ENCODE measurements at places on chromosomes 2 and 18.

- DNase-seq, result no peak
Measured at GRCh38 chr2:214465363-214466146, 54.7 kb downstream of the VWC2L start.

DNA sequence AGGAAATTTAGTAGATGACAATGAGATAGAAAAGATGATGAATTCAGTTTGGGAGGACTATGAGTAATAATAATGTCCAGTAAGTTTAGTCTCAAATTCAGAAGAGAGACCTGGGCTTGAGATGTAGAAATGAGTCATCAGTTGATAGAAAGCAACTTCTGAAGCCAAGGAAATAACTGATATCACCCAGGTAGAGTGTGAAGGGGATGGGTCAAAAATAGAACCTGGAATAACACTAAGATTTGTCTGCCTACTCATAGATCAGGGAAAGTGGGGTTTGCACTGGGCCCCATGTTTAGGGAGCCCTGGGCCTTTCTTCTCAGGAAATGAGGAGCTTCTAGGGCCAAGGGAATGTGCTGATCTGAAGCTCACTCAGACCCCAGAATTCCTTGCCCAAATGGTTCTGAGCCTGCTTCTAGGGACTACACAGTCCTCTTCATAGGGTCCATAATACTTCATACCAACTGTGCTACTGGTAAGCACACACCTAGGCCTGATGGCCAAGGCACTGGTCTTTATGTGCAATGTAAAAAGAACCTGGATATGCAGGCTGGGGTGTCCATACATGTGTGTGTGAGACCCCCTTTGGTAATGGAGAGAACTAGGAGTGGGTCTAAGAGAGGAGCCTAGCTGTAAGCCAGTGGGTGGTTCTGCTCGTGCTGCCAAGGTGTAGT lies 141.2 kb downstream of the IKZF2 start:
- DNase-seq, result no peak

GRCh38 chr2:150438041-150438440 lies 49.4 kb downstream of the RND3 start:
- no peak for DNase-seq

DNA sequence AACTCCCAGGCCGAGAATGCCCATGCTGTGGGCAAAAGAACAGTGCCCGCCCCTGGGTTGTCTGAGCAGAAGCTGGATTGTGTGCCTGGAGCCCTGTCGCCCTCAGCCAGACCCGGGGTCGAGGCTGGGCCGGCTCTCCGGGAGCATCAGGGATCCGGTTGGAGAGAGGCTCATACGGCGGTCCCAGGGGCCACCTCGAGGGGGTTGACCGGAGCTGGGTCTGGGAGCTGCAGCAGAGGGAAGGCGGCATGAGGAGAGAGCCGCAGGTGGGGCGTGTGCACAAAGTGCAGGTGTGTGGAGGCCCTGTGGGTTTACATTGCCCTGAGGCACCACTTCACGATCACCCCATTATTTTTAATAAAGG lies 39.5 kb downstream of the MBP start:
- no peak for DNase-seq

- no peak for DNase-seq
Measured at GRCh38 chr2:45712570-45712969, 61.1 kb downstream of the PRKCE start.

DNA sequence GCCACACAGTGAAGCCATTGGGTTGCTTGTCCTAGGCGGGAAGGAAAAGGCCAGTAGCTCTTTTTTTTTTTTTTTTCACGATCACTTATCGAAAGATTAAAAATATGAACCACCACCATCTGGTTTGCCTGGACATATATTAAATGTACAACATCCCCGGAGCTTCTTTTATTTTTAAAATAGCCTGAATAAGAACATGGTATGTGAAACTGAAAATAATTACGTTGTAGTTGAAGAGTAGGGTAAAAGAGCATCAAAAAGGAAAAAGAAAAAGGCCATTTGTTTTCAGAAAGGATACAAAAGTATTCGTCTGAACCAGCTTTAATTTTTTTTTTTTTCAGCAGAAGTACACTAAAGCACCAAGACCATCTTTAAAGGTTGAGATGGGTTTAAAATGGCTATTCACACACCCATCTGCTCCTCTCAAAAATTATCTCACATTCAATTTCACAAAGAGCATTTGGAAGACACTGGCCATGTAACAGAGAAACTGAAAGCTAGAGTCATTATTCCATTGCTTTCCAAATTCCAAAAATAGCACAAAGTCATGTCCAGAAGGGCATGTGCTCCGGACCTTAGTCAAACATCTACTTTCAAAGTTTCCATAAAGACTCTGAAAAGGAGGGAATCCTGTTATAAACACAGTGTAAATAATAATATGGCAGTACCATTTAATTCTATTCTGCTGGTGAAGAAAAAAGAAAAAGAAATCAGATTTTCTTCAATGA lies 82.9 kb downstream of the SCN3A start:
- no peak for DNase-seq

DNA sequence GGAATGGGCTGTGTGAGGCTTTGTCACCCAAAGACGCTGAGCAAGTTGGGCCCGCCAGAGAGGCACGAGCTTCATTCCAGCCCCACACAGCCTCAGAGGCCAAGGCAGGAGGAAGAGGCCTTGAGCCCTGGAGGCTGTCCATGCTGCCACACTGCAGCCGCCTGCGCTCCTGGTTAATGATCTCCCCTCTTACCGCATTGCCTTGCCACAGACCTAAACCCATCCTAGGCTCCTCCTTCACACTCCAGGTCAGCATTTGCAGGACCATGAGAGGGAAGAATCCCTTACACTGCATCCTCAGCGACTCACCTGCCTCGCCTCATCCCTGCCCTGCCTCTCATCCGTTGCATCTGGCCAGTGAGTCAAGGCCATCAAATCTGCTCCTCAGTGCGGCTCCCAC lies 24.6 kb downstream of the KIF3C start:
- no peak for DNase-seq

GRCh38 chr2:137020452-137021196 lies 255.3 kb downstream of the THSD7B start:
- no peak for DNase-seq

- DNase-seq, result no peak
Measured at GRCh38 chr2:174218773-174219172, 29.6 kb downstream of the OLA1 start.

GRCh38 chr2:60549928-60550177 lies 3.6 kb downstream of the BCL11A start:
- DNase-seq, result no peak

DNA sequence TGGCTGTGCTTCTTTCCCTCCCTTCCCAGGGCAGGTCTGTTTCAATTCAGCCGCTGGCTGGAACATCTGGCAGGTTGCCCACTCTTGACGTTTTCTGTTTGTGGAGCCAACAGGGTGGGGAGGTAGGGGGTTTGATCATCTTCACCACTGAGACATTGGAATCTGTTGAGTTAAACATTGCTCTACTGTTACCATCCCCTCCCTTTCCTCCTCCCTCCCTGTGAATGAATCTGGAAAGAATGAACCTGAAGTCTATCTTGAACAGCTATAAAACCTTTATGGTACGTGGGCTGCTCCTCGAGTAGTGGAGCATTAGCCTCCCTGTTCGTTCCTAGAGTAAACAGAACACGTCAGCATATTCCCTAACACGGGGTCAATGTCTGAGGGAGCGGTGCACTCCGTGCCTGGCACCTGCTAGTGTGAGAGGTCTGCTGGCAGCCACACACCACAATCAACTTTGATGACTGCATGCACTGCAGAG lies 249.9 kb upstream of the RBBP8 start:
- no peak for DNase-seq

GRCh38 chr2:201622306-201622970 lies 20.9 kb downstream of the TMEM237 start:
- DNase-seq, result no peak

- no peak for DNase-seq
Measured at GRCh38 chr2:229701716-229702115, 12.6 kb downstream of the DNER start.

DNA sequence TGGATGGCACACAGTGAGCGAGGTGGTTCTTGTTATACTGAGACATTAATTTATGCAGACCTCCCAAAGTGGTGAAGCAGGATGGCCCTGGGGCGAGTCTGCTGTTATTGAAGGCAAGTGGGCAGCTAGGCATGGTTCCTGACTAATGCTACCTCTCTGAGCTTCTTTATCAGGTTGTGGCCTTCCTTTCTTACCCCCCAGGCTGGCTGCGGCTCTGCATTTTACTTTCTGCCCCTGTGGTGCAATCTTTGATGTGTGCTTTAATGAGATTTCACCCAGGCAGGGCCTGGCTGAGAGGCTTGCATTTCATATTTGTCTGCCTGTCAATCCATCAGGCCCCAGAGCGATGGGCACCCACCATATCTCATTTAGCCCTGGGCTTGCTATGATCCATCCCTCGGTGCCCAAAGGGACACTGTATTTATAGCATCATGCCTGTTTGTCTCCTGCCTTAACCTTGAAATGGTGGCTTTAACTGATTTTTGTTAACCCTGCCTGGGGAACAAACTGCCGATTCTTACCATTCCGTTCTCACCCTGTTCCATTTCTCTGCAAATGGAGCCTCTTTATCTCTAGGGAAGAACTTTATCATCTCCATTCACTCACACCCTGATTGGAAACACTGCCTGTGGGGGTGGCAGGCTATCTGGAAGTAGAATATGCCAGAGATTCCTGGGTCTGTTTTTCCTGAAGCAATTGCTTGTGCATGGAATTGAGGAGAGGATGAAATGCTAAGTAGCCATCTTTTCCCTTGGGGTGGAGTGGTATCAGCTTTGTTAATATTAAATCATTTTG lies 316.2 kb upstream of the THSD7B start:
- no peak for DNase-seq

DNA sequence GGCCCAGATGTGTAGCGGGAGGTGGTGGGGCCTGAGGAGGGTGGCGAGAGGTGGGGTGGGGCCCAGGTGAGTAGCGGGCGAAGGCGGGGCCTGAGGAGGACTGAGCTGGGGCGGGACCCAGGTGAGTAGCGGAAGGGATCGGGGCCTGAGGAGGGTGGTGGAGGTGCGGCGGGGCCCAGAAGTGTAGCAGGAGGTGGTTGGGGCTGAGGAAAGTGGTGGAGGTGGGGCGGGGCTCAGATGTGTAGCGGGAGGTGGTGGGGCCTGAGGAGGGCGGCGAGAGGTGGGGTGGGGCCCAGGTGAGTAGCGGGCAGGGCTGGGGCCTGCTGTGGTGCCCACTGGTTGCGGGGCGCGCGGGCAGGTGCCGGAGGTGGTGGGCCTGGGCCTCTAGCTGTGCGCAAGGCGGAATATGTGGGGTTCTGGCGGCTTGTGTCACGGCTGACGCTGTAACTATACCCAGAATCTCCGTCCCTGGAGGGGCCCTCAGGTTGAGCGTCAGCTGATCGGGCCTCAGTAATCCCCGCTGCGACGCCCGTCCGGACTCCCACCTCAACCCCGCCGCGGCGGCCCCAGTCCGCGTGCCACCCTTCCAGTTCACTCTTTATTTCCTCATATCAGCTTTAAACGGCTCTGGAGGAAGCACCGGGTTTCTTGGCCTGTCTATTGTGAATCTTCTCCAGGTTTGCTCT lies 866 bp upstream of the SF3B6 start:
- no peak for DNase-seq

GRCh38 chr2:209771474-209772289 lies at the start of gene UNC80:
Gene UNC80, plus strand, starts transcription at chr2:209771832. Its CDS starts 241 bp downstream, at chr2:209772073.
- DNase-seq, result no peak

GRCh38 chr18:58697146-58697545 lies 25.9 kb downstream of the MALT1 start:
- no peak for DNase-seq

DNA sequence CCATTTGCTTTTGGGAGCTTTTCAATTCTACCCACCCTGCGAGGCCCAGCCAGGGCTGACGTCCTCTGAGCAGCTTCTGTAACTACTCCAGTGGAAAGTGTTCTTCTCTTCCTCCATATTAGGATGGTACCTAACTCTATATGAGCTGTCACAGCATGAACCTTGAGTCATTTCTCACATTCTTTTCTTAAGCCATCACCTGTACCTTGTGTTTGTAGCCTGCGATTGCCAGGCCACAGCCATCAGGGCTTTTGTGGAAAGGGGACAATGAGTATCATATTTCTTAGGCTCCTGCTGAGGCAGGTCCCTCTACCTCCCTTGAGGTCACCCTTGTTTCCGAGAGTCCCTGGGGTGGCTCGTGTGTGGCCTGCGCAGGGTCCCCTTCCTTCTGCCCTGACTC lies 144.5 kb upstream of the DLX2 start:
- no peak for DNase-seq

- no peak for DNase-seq
Measured at GRCh38 chr2:122255924-122256323, 500.5 kb downstream of the TSN start.

- no peak for DNase-seq
Measured at GRCh38 chr2:219423652-219424377, 5.6 kb downstream of the DES start.

DNA sequence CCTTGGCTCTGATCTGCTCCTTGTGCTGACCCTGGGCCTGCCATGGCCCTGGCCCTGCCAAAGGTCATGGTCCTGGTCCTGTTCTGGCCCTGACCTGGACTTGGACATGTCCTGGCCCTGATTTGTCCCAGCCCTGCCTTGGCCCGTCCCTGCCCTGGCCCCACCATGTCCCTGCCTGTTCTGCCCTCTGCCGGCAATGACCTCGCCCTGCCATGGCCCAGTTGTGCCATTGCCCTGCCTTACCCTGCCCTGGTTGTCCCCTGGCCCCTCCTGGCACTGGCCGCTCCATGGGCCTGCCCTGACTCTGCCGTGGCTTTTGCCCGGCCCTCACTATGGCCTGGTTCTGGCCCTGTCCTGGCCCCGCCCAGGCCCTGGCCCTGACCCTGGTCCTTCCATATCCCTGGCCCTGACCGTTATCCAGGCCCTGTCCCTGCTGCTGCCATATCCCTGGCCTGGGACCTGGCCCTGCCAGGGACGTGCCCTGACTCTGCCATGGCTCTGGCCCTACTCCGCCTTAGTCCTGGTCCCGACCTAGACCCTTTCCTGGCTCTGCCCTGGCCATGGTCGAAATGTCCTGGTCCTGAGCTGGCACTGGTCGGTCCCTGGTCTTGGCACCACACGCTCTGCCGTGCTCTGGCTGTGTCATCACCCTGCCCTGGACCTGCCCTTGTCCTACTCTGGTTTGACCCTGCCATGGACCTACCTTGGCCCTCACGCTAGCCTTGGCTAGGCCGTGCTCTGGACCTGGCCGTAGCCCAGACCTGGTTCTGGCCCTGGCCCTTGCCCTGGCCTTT lies 6.8 kb upstream of the ANKRD62 start:
- DNase-seq, result no peak

- DNase-seq, result no peak
Measured at GRCh38 chr2:62457556-62457955, 48.4 kb downstream of the TMEM17 start.

GRCh38 chr18:60117321-60117720 lies 217.5 kb downstream of the PMAIP1 start:
- no peak for DNase-seq
